ENCODE measurements at places on chromosomes 13 and 19.

DNA sequence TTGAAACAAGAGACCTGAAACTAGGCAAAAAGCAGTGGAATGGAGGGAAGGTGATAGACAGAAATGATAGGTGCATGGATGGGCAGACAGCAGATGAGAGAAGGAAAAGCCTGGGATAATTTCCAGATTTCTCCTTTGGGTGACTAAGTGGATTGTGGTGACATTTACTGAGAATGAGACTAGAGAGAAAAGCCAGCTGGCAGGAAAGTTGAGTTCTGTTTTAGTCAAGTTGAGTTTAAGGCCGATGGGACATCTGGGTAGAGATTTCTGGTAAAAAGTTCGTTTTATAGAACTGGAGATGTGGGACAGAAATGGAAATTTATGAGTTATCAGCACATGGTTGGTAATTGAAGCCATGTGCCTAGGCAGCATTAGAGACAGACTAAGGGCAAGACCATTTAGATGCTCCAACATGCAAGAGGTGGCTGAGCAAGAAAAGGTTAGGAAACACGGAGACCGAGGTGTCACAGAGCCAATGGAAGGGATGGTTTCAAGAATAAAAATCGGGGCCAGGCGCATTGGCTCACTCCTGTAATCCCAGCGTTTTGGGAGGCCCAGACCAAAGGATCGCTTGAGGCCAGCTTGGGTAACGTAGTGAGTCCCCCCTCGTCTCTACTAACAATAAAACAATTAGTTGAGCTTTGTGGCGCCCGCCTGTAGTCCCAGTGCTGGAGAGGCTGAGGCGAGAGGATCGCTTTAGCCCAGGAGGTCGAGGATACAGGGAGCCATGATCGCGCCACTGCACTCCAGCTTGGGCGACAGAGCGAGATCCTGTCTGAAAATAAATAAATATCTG lies 9.6 kb upstream of the DGKH start:
- no peak for DNase-seq

DNA sequence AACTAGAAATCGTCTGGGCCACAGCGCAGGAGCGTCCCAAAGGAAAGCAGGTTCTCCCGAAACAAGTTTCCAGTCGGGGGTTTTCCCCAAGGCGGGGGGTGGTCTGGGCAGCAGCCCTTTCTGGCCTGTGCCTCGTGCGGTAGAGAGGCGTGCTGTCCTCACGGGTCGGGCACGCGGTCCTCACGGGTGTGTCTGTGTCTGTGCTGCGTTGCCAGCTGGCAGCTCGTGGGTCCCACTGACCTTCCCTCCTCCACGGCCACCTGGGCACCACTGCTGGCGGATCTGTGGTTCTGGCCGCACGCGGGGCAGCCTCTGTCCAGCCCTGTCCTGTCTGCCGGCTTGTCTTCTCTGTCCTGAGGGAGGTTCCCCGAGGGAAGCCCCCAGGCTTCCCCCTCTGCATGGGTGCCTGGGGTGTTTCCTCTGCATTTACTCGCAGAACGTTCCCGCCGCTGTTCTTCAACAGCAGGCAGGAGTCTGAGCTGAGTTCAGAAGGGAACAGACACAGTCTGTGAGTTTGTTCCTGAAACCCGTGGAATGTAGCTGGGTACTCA lies 98.2 kb upstream of the MCF2L start:
- DNase-seq = no peak

GRCh38 chr13:36046672-36047071 lies 84.5 kb downstream of the DCLK1 start:
- no peak for DNase-seq

- DNase-seq = no peak
Observed at GRCh38 chr13:95496485-95496884, 56.0 kb upstream of the CLDN10 start.

DNA sequence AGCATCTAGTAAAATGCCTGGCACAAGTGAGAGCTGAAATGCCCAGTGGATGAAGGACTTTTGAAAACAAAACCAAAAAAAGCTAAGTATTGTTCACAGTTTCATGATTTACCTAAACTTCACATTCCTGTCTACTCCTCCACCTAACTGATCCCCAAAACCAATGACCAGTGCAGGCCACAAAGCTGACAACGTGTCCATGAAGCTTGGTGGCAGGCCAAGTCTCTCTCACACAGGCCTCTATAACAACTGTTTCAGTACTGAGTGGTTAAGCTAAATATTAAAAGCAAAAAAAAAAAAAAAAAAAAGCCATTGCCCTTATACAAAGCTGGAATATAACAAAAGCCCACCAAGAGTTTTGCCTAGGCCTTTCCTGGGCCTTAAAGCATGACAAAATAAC lies 36.4 kb downstream of the STK24 start:
- DNase-seq = no peak

- no peak for DNase-seq
Observed at GRCh38 chr19:2483084-2483483, 7.2 kb downstream of the GADD45B start.

DNA sequence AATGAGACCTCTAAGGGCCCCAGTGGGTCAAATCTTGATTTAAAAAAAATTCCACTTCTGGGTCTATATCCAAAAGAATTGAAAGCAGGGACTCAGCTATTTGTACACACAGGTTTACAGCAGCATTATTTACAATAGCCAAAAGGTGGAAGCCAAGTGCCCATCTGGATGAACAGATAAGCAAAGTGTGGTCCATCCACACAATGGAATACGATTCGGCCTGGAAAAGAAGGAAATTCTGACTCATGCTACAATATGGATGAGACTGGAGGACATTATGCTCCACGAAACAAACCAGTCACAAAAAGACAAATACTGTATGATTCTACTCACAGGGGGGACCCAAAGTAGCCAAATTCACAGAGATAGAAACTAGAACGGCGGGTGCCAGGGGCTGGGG lies 76.7 kb downstream of the CACNA1A start:
- no peak for DNase-seq

- no peak for DNase-seq
Observed at GRCh38 chr13:108950333-108951010, 321.1 kb downstream of the MYO16 start.

GRCh38 chr13:103941506-103942140 lies 875.4 kb upstream of the SLC10A2 start:
- DNase-seq = no peak

DNA sequence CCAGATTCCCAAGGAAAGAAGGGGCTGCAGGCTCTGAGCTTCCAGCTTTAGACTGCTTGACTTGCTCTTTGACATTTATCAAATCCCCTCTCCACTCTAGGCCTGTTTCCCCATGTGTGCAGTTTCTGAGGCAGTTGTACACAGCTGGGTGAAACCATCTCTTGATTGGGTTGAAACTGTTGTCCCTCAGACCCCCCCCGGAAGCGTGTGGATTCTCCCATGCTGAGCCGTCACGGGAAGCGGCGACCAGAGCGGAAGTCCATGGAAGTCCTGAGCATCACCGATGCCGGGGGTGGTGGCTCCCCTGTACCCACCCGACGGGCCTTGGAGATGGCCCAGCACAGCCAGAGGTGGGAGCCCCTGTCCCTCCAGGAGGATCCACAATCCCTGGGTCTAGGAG lies 19.7 kb downstream of the BRSK1 start:
- peak; percentile 9 for DNase-seq

DNA sequence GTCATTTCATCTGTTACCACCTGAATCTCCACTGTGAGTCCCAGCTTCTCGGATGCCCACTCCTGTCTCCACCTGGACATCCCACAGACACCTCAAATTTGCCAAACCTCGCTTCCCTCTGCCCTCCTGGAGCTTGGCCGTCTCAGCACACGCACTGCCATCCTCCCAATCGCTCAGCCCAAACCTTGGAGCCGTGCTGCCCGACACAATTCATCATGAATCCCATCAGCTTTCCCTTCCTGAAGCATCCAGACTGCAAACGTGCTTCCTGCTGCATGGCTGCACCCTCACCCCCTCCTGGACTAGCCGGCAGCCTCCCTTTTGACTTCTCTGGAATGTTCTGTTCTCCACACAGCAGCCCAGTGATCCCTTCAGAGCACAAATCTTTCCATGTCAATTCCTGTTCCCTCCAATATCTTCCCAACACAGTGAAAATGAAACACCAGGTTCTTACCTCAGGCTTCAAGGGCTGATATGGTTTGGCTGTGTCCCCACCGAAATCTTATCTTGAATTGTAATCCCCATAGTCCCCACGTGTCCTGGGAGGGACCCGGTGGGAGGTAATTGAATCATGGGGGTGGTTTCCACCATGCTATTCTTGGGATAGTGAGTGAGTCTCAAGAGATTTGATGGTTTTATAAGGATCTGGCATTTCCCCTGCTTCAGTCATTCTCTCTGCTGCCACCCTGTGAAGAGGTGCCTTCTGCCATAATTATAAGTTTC lies 1.1 kb upstream of the PROZ start:
- DNase-seq = no peak

All from right hindlimb (tissue), 1 donor.